Bronchus fibroblast of lung (primary cell): ENCODE measurements at places on chromosomes 3 and 15. TPM values are rescaled to one million over a fixed set of nuclear protein-coding genes. Genes with fewer than 3 reads are reported as not detected.

Gene CXCR6
- not detected in 2 replicates for total RNA-seq

Gene ACKR4
- not detected in 2 replicates for total RNA-seq

Gene BSN
- 0.15 and 0.17 TPM in 2 replicates for total RNA-seq

Gene NRG4
- total RNA-seq: not detected in 2 replicates

Gene PLA2G4E
- total RNA-seq: not detected in 2 replicates

Gene SPSB4
- not detected in 2 replicates for total RNA-seq

Gene MYO1E
- total RNA-seq: 36.6 and 51.6 TPM in 2 replicates

Gene SCN11A
- total RNA-seq: not detected in 2 replicates

Gene ARHGEF26
- 2.4 and 3.4 TPM in 2 replicates for total RNA-seq

Gene MLF1
- 6.1 and 6.6 TPM in 2 replicates for total RNA-seq

Gene TRH
- total RNA-seq: 0.15 TPM in 1 of 2 replicates, not detected in the other

Gene MCTP2
- total RNA-seq: 1.8 TPM in 2 replicates

Gene WDR49
- not detected in 2 replicates for total RNA-seq

Gene EPHB1
- 1.0 and 1.5 TPM in 2 replicates for total RNA-seq

Gene TIPIN
- total RNA-seq: 11.1 and 15.6 TPM in 2 replicates

Gene TBC1D21
- total RNA-seq: not detected in 2 replicates

Gene BFSP2
- not detected in 2 replicates for total RNA-seq

Gene GRIP2
- total RNA-seq: not detected in 2 replicates

Gene SLC9C1
- under 0.01 TPM in 1 of 2 replicates, not detected in the other for total RNA-seq

Gene MEGF11
- under 0.01 TPM in 1 of 2 replicates, not detected in the other for total RNA-seq

Gene NRROS
- total RNA-seq: under 0.01 and 0.17 TPM in 2 replicates

Gene MESP1
- 0.45 and 0.84 TPM in 2 replicates for total RNA-seq

Gene C3orf52
- 1.6 and 2.5 TPM in 2 replicates for total RNA-seq

Gene STT3B
- 79.4 and 88.8 TPM in 2 replicates for total RNA-seq

Gene ARPP19
- 54.6 and 73.8 TPM in 2 replicates for total RNA-seq

Gene SMAD6
- total RNA-seq: 4.7 and 7.1 TPM in 2 replicates

Gene THSD4
- 14.7 and 23.7 TPM in 2 replicates for total RNA-seq

Gene GOLGA6D
- not detected in 2 replicates for total RNA-seq

Gene CLSTN2
- total RNA-seq: 0.15 and 0.17 TPM in 2 replicates
